ENCODE measurements at places on chromosomes 7 and 10.

- peak; percentile 18 for DNase-seq
Measured at GRCh38 chr7:39950473-39951225, 593 bp downstream of the CDK13 start.

GRCh38 chr10:131751827-131752775 lies 148.7 kb upstream of the PPP2R2D start:
- DNase-seq: no peak

DNA sequence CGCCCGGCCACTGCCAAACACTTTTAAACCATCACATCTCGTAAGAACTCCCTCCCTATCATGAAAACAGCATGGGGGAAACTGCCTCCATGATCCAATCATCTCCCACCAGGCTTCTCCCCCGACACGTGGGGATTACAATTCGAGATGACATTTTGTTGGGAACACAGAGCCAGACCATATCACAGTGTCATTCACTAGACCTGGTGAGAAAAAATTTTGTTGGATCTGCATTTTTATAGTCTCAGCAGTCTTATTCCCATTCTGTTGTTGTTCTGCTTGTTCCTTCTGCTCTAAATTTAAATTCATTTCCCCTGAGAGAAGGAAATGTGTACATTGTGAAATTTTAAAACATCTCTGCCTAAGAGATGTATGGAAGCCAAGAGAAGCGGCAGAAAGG lies 4.8 kb upstream of the MKLN1 start:
- DNase-seq: no peak

- DNase-seq: no peak
Measured at GRCh38 chr7:75696263-75697037, 42.3 kb downstream of the HIP1 start.

GRCh38 chr7:42461537-42461936 lies 224.5 kb upstream of the GLI3 start:
- DNase-seq: no peak

DNA sequence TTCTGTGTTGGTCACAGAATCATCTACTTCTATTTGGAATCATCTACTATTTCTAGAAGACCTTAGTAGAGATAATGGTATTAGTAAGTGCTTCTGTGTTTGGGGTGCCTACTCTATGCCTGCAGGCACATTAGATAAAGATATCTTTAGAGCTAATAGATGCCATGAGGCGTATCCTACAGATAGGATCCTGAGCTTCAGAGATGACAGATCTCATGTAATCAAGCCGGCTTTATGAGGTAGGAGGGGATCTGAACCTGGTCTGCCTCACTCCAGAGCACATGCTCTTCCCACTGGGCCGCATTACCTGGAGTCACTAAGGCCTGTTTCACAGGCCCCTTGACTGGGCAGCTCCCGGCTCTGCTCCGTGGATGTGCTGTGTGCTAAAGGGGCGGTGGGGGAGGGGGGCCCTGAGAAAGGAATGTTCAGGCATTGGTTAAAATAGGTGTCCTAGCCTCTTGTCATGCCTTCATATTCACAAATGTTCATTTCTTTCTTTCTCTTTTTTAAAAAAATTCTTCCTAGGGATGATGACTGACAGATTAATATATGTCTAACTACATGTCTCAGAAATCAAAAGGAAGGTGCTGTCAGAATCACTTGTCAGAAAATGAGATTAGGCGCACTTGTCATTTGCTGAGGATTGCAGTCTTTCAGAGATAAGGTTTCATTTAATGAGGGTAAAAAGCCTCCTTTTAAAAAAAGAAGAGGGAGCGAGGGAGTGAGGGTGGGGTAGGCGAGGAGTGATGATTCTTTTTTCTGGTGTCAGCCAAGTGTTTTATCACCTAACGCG lies 458.0 kb upstream of the GALNT17 start:
- no peak for DNase-seq

DNA sequence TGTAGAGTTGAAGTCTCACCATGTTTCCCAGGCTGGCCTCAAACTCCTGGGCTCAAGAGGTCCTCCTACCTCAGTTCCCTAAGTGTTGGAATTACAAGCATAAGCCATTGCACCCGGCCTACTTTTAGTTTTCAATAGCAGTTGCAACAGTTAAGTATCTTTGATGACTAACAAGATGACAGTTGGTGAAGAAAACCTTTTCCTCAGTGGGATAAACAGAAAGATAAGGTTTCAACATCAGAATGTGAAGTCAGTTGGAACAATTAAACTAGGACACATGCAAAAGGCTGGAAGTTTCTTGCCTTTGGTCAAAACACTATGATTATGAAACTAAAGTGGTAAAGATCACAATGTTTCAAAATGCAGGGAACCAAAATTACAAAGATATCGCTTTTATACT lies 169.2 kb downstream of the ZNF438 start:
- DNase-seq: no peak

GRCh38 chr10:8211631-8212030 lies 157.1 kb downstream of the GATA3 start:
- no peak for DNase-seq

GRCh38 chr7:139505563-139505962 lies 17.9 kb upstream of the CLEC2L start:
- no peak for DNase-seq

DNA sequence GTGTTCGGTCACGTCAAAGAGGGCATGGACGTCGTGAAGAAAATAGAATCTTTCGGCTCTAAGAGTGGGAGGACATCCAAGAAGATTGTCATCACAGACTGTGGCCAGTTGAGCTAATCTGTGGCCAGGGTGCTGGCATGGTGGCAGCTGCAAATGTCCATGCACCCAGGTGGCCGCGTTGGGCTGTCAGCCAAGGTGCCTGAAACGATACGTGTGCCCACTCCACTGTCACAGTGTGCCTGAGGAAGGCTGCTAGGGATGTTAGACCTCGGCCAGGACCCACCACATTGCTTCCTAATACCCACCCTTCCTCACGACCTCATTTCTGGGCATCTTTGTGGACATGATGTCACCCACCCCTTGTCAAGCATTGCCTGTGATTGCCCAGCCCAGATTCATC lies 6.5 kb downstream of the PPIF start:
- no peak for DNase-seq

- no peak for DNase-seq
Measured at GRCh38 chr10:93573051-93573909, 6.8 kb downstream of the FFAR4 start.

DNA sequence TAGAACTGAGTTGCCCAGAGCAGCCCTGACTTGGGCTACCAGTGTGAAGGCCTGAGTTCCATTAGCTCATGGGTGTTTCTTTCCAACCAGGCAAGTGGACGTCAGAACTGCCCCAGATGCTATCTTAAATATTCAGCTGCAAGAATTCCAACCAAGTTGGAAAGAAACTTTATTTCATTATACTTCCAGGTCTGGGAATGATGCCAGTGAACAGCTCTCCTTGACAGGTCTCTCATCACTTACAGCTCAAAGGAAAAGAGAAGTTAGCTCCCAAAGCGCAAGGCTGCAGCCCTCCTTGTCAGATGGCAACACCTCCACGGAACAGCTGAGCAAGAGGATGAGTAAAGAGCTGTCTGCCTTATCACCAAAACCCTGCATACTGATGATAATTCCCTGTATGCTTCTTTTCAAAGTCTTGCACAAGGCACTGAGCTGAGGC lies 255.5 kb upstream of the AOAH start:
- no peak for DNase-seq

- no peak for DNase-seq
Measured at GRCh38 chr7:98988641-98989040, 110.3 kb downstream of the TRRAP start.

GRCh38 chr10:92689663-92690210 lies at the start of gene HHEX:
TSS of gene HHEX (plus strand) at chr10:92689955. CDS start at chr10:92689987, 32 bp downstream.
- DNase-seq: no peak

GRCh38 chr7:151243045-151243349 lies 5.5 kb downstream of the SMARCD3 start:
- no peak for DNase-seq

- no peak for DNase-seq
Measured at GRCh38 chr7:1131471-1132265, 28.3 kb downstream of the ZFAND2A start.

GRCh38 chr7:120272701-120273475 lies at the start of gene KCND2:
TSS of gene KCND2 (plus strand) at chr7:120273175.
- no peak for DNase-seq

DNA sequence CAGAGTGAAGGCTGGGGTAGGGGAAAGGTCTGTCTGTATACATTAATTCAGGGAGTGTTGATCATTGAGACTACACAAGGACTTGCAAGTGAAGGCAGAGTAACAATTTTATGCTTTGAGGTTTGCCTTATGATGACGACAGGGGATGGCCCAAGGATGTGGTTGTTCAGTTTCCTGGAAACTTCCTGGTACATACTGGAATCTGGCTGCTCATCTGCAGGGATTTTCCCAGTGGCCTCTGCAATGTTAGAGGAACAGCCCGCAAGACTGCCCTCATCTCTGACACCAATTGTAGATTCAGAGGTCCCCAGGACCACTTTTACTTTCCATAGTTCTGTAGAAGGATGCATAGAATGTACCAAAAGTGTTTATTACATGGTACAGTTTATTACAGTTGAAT lies 189.6 kb downstream of the TMEM178B start:
- DNase-seq: no peak

- no peak for DNase-seq
Measured at GRCh38 chr7:3880228-3880987, 579.4 kb downstream of the SDK1 start.

DNA sequence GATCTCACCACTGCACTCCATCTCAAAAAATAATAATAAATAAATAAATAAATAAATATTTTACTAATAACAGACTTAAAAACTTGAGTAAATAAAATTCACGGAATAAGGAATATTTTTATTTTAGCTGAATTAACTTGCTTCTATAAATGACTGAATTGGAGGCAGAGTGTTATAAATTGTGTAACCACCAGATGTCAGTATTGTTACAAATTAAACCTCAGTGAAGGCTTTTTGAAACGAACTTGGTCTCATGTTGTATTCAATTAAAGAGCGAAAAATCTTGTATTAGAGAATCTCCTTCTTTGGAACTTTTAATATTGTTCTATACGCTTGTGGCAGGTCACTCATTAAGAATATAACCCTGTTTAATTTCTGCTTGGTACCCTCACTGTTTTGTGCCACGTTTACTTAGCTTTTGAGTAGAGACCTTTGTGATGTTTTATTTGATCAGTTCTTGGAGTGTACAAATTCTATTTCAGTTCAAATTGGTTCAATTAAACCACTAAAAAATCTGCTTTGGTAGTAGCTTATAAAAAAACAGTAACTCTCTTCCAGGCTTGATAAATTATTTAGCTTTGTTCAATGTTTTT lies 45.6 kb upstream of the SCIN start:
- no peak for DNase-seq

DNA sequence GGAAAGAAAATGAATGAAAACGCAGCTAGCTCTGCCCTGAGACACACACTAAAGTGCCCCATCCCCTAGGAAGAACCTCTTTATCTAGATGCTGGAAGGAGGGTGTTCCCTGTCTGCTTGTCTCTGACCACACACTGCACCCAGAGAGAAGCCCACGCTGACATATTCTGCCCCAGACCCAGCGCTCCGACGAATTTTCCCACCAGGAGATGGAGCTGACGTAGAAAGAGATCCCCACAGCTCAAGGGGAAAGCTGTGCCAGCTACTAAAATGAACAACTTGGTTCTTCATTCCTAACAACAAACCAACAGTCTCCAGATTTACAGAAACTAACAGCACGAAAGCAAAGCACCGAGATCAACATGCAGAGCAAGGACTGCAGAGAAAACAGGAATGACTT lies 73.3 kb downstream of the KIAA1549 start:
- no peak for DNase-seq

DNA sequence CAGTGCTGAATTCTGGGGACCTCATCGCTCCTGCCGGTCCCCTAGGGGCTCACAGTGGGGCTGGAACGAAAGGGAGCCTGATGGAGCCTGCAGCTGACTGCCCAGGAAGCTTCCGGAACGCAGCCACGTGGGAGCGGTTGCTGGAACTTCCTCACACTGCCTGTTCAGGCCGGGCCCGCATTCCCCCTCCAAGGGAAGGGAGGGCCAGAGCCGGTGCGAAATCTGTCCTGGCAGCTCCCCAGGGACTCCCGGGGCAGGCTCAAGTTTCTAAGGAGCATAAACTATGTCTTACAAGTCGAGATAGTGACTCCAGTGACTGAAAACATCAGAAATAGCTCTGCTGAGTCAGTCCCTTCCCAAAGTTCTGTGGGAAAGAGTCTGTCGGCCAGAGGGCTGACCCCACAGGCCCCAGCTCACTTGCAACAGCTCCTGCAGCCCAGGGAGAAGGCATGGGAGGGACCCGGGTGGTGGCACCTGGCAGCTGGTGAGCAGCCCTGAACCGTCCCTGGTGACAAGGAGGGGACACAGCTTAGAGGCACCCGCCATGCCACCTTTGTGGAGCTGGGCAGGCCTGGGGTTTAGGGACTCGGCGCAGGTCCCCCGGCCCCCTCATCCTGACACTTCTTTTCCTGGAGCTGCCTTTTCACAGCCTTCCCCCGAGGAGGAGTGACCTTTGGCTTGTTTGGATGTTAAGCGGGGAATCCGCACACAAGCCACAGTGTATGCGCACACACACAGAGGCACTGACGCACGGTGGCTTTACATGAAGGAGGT lies 47.6 kb downstream of the PDGFA start:
- DNase-seq: no peak

GRCh38 chr10:31070691-31071090 lies 39.0 kb upstream of the ZNF438 start:
- no peak for DNase-seq

GRCh38 chr10:99539820-99540219 lies 7.1 kb downstream of the NKX2-3 start:
- DNase-seq: no peak

- no peak for DNase-seq
Measured at GRCh38 chr7:137940656-137941518, 61.0 kb downstream of the CREB3L2 start.

DNA sequence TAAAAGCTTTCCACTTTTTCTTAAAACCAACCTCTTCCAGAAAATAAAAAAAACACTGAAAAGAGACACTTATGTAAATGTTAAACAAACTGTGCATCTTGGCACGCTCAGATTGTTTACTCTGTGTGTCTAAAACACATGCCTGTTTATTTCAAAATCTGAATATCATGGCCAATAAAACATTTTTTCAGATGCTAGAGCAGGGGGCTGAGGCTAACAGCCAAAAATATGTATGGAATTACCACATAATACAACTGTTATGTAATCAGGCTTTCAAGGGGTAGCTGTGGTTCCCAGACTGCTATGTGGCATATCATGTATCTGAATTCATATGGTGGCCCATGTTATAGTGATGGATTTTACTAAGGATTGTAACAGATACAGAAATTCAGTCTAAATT lies 130.4 kb downstream of the HIBADH start:
- no peak for DNase-seq

GRCh38 chr10:129021594-129022304 lies 445.3 kb upstream of the MGMT start:
- no peak for DNase-seq

- no peak for DNase-seq
Measured at GRCh38 chr10:70528741-70529362, 50.3 kb downstream of the PALD1 start.
